Thymus (tissue), 14 donors: ENCODE measurements at places on chromosomes 5 and 9. TPM values are rescaled to one million over a fixed set of nuclear protein-coding genes. Genes with fewer than 3 reads are reported as not detected.

Gene DUSP1
- 272 TPM for polyA plus RNA-seq

Gene SERF1A
- 6.8 TPM for polyA plus RNA-seq

Gene GPR151
- polyA plus RNA-seq = 0.07 TPM

DNA sequence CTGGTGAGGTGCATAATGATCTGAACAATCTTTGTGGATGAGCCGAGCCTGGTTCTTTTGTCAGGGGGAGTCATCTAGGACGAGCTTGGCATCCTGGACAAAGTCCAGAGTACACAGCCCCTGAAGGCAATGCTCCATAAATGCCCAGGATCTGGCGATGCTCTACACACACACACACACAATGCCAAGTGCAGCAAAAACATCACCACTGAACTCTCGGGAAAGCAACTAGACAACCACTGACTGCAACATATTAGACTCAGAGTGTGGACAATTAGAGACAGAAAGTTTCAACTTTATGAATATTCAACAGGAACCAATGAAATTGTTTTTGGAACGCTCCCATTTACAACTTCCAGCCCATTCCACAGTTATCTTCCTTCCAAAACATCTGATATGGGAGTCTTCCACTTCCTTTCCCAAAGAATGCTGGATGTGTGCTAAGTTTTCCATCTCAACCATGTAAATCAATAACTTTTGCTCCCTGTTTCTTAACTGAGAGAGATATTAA is 227.6 kb upstream of the ANKRD55 start:
- DNase-seq = no peak
